GM13977 (cell line): ENCODE measurements at places on chromosomes 2 and 18.

- no peak for DNase-seq
Measured at GRCh38 chr2:218193701-218194100, 23.3 kb upstream of the ARPC2 start.

DNA sequence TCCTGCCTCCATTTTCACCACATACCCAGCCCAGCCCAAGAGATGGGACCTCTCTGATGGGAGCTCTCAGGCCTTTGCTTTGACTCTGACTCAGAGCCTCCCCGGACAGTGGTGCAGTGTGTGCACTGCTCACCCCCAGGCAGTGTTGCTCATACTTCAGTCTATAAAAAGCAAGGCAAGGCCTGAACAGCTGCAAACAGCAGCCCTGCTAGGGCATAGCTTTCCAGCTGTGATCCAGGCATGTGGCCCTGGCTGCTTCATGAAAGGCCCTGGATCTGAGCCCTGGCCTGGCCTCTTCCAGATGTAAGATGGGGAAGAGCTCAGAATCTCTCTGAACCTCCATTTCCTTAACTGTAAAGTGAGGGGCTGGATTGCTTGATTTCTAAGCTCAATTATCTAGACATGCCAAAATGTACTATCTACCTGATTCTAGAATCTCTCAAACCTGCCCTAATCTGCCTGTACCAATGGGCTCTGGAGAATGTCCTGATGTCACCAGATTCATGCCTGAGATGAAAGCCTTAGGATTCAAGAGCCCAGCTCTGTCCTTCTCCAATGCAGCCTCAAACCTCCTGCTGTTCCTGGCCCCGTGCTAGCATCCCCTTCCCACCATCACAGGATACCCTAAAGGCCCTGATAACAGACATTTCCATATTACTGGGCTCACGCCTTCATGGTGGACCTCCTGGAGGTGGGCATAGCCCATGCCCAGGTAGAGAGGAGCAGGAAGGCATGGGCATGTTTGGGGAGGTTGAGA is 206.9 kb downstream of the ARL4C start:
- no peak for DNase-seq

DNA sequence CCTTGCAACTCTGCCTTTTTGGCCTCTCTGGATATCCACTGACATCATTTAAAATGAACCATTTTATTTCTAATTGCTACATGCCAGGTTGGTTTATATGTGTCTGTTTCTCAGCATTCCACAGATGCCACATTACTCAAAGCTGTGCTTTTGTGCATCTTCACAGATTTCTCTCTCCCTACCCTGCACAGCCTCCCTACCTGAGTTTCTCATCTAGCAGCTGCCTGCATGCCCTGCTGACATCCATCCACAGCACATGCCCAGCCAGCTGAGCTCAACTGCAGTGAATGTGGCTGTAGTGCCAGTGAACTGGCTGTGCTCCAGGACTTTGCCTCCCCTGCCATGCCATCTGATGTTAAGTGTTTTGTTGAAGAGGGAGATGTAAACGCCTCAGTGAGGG is 44.5 kb downstream of the PKP4 start:
- DNase-seq, result no peak

DNA sequence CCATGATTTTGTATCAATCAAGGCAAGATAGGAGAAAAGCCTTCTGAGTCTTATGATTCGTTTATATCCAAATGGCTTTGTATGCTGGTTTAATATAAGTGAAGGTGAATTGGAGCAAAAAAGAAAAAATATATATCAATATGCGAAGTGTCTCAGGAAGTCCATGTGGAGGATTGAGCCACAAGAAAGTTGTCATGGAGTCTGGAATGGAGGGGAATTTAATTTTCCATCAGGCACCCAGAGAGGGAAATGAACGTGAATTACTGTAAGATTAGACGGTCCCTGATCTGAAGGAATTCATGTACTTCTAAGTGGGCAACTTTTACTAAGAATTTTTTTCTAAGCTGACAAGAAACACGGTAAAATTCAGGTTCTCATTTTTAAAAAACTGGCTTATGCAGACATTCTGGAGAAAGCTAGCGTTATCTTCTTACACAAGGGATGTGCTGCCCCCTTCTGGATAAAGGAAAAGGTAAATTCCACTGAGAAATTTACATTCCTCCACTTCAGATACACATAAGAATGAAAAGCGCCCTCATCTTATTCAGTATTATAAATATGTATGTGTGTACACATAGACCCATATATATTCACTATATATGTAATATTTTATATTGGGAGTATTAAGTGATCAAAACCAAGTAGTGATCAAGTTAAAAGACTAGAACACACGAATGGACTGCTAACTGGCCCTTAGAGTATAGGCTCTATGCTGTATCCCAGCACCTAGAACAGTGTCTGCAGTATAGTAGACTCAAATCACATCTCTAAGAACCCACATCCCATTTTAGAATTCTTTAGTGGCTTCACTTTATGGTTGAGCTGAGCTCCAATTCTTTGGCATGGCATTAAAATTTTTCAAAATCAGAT is 289.0 kb upstream of the TFPI start:
- DNase-seq, result peak; percentile 15

- no peak for DNase-seq
Measured at GRCh38 chr2:73279852-73280251, 4.4 kb downstream of the FBXO41 start.

DNA sequence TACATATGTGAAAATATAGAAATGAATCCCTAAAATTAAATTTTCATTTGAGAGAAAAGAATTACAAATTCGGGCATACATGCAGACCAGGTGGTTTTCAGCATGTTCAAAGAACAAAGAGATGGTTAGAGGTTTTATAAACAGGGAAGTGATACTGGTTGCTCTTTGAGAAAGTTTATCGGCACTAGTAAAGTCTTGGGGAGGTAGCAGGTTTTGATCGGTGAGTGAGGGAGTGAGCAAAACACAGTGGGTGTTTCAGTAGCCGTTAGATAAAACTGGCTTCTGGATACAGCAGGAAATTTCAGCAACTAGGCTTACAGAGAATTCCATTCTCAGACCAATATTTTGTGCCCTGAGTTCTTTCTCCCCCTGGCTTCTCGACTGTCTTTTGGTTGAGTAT is 51.1 kb downstream of the DSC3 start:
- peak; percentile 21 for DNase-seq

DNA sequence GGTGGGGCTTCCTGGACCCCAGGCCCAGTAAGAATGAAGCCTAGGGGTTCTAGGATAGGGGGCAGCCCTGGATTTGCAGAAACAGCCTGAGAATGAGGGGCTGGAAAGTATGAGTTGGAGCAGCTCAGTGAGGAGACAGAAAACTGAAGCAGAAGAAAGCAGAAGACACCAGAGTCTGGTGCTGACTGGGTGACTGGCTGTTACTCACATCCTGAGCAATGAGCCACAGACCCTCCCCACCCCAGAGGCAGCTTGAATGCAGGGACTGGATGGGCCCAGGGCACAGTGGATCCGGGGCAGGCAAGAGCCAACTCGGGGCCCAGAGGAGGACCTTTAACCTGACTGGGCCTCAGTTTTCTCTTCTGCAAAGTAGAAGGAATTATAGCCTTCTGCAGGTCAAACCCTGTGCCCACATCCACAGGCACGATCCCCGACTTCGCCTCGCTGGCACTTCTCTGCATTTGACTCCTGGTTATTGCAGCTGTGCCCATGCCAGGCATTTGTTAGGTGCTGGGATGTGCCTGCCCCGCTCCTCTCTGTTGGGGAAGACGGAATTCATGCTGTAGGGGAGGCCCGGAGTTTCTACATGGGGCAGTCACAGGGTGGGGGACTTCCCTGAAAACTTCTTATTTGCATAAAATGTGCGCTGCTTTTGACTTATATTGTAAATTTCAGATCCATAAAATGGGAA is 8.5 kb downstream of the STEAP3 start:
- peak; percentile 71 for DNase-seq

DNA sequence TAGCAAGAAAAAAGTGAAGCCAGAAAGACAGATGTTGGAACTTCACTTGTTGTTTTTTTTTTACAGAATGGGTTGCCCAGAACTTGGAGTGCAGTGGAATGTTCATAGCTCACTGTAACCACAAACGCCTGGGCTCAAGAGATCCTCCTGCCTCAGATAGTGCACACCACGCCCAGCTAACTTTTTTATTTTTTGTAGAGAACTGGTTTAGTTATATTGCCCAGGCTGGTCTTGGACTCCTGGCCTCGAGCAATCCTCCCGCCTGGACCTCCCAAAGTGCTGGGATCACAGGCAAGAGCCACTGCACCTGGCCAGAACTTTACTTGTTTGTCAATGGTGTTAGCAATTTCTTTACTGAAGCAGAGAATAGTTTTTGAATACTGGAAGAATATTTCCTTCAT is 11.9 kb upstream of the ASPRV1 start:
- no peak for DNase-seq

- DNase-seq, result no peak
Measured at GRCh38 chr2:204570421-204570820, 25.1 kb downstream of the PARD3B start.

- DNase-seq, result no peak
Measured at GRCh38 chr18:26792661-26793060, 72.8 kb downstream of the AQP4 start.

DNA sequence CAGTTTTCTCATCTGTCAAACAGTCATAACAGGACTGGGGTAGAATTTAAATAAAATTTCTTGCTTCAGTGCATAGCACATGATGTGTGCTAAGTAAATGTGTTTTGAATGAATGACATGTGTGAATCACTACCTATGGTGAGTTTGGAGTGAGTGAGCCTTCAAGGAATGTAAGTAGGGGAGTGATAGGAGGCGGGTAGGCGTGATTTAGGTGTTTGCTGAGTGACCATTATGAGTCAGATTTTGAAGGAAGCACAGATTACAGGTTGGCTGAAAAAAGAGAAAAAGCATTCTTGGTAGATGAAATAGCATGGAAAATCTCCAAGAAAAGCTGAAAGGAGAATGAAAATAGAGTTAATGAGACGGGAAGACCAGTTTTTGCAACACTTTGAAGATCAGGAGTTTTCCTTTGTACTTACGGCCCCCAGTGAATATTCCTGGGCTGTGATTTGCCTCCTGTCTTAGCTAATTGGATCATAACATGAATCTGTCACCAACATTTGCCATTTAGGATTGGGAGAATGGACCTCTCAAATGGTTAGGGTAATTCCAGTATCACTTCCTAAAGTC is 136.9 kb upstream of the GATA6 start:
- DNase-seq, result no peak

DNA sequence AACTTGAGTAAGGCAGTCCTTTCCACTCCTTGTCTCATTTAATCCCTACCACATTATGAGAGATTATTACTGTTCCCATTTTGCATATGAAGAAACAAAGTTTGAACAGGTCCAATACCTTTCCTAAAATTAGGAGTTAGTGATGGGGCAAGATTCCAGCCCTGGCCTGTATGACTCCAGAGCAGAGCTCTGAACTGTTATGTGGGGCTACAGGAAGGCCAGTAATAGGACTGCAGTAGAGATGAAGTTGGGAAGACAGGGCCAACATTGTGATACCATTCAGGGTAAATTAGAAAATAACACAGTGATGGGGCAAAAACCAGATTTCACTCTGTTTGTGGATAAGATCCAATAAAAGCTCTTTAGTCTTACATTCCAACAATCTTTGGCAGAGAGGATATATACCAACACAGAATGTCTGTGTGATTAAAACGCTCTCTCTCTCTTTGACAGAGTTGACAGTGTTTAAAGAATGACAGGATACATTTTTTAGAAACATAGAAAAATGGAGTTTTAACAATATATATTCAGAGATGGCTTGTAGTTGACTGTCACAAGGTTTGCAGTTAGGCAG is 22.7 kb downstream of the KATNAL2 start:
- no peak for DNase-seq

- DNase-seq, result no peak
Measured at GRCh38 chr18:76885001-76885400, 62.6 kb downstream of the ZNF236 start.

GRCh38 chr2:128617029-128617590 is 298.4 kb upstream of the HS6ST1 start:
- no peak for DNase-seq

- DNase-seq, result no peak
Measured at GRCh38 chr2:95277246-95277906, 3.1 kb downstream of the PROM2 start.

DNA sequence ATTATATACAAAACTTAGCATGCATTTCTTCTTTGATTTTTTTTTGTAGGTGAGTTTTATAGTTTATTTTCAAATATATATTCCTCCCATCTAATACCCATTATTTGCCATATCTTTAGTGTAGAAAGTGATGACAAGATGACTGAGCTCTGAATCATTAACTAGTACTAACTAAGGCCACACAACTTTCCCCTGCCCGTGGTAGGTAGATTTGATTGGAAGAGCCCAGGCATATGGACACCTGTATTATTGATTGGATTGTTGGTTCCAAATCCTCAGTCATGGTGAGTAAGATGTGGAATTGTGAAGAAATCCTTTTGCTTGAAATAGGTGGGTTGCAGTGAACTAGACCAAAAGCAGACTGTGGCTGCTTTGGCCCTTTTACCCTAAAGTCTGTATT is 54.8 kb downstream of the ABI2 start:
- DNase-seq, result no peak

GRCh38 chr2:199842631-199843395 is 8.2 kb downstream of the FTCDNL1 start:
- DNase-seq, result no peak

- DNase-seq, result no peak
Measured at GRCh38 chr18:48888773-48889080, 62.0 kb downstream of the SMAD7 start.

GRCh38 chr2:69659941-69660483 is 16.5 kb upstream of the AAK1 start:
- no peak for DNase-seq

DNA sequence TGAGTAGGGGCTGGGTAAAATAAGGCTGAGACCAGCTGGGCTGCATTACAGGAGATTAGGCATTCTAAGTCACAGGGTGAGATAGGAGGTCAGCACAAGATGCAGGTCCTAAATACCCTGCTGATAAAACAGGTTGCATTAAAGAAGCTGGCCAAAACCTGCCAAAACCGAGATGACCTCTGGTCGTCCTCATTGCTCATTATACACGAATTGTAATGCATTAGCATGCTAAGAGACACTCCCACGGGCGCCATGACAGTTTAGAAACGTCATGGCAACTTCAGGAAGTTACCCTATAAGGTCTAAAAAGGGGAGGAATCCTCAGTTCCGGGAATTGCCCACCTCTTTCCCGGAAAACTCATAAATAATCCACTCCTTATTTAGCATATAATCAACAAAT is 132.2 kb downstream of the ARL4C start:
- no peak for DNase-seq

GRCh38 chr2:178477443-178478129 is 814 bp downstream of the FKBP7 start:
- peak; percentile 19 for DNase-seq

DNA sequence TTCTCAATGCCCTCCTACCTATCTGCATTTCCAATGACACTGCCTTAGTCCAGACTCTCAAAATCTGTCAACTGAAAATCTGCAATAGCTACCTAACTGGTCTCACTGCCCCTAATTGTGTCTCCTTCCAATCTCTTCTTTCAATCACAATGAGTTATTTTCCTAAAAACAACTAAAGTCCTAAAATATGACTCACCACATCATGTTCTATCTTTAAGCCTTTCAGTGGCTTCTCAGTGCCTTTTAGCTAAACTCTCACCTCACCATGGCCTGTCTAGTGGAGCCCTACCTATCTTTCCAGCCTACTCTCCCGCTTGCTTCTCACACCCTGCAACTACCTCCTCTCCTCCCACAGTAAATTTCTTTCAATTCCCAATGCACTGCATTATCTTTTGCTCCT is 220.9 kb upstream of the PKDCC start:
- no peak for DNase-seq

GRCh38 chr2:233185330-233185729 is 66.1 kb upstream of the ATG16L1 start:
- no peak for DNase-seq

- no peak for DNase-seq
Measured at GRCh38 chr2:64485331-64485730, 31.4 kb downstream of the LGALSL start.
